Chondrocyte (in vitro differentiated cells): ENCODE measurements at places on chromosomes 11 and 22.

DNA sequence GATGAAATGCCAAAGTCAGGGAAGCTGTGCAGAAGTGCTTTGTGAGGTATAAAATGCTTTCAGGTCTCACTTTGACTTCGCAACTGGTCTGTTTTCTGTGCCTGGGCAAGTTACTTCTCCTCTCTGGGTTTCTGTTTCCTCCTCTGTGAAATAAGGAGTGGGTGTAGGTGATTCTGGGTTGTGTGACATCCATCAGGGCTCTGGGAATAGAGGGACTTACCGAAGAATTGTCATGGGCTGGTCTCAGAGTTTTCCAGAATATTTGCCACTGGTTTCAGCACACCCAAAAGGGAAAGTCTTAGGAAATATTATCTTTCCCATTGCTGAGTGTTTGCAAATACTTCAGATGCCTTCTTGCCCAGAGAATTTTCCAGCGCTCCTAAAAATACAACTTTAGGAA, 118.4 kb downstream of the KIAA1671 start:
- peaks cover 31% of the 10 kb centered on the region for H3K4me1 ChIP-seq
- H3K27me3 ChIP-seq: no peaks in the 10 kb centered on the region
- H3K36me3 ChIP-seq: peaks cover 4% of the 10 kb centered on the region
- DNase-seq: no peak
- peak overlapping the region; percentile 91 for H3K27ac ChIP-seq

GRCh38 chr11:111097191-111097590, 148.3 kb upstream of the POU2AF2 start:
- H3K4me1 ChIP-seq: no peaks in the 10 kb centered on the region
- H3K27ac ChIP-seq: no peak overlapping the region
- H3K4me3 ChIP-seq: peak overlapping the region; percentile 63
- peak; percentile 54 for DNase-seq

- no peak overlapping the region for H3K4me3 ChIP-seq
- no peak for DNase-seq
- H3K27me3 ChIP-seq: peaks cover 26% of the 10 kb centered on the region
- H3K36me3 ChIP-seq: peaks cover 3% of the 10 kb centered on the region
Measured at GRCh38 chr11:64629796-64630562, 39.0 kb downstream of the SLC22A12 start.

- peaks cover 25% of the 10 kb centered on the region for H3K36me3 ChIP-seq
- peaks cover 8% of the 10 kb centered on the region for H3K4me1 ChIP-seq
- H3K27ac ChIP-seq: no peak overlapping the region
- no peaks in the 10 kb centered on the region for H3K27me3 ChIP-seq
Measured at GRCh38 chr11:113818426-113818825, 38.8 kb downstream of the CLDN25 start.

GRCh38 chr11:12001186-12001585, 7.2 kb downstream of the DKK3 start:
- peaks cover 63% of the 10 kb centered on the region for H3K4me1 ChIP-seq
- no peaks in the 10 kb centered on the region for H3K27me3 ChIP-seq
- H3K36me3 ChIP-seq: peaks cover 24% of the 10 kb centered on the region
- H3K4me3 ChIP-seq: no peak overlapping the region
- no peak overlapping the region for H3K27ac ChIP-seq

GRCh38 chr22:38402204-38402603, 52.8 kb downstream of the KCNJ4 start:
- H3K4me1 ChIP-seq: peaks cover 13% of the 10 kb centered on the region
- H3K27me3 ChIP-seq: peaks cover 2% of the 10 kb centered on the region
- H3K36me3 ChIP-seq: no peaks in the 10 kb centered on the region
- no peak overlapping the region for H3K4me3 ChIP-seq

GRCh38 chr22:47043835-47044721, 281.6 kb downstream of the TBC1D22A start:
- H3K4me3 ChIP-seq: no peak overlapping the region
- peaks cover 5% of the 10 kb centered on the region for H3K4me1 ChIP-seq
- H3K27ac ChIP-seq: no peak overlapping the region
- H3K36me3 ChIP-seq: no peaks in the 10 kb centered on the region
- DNase-seq: peak; percentile 90

DNA sequence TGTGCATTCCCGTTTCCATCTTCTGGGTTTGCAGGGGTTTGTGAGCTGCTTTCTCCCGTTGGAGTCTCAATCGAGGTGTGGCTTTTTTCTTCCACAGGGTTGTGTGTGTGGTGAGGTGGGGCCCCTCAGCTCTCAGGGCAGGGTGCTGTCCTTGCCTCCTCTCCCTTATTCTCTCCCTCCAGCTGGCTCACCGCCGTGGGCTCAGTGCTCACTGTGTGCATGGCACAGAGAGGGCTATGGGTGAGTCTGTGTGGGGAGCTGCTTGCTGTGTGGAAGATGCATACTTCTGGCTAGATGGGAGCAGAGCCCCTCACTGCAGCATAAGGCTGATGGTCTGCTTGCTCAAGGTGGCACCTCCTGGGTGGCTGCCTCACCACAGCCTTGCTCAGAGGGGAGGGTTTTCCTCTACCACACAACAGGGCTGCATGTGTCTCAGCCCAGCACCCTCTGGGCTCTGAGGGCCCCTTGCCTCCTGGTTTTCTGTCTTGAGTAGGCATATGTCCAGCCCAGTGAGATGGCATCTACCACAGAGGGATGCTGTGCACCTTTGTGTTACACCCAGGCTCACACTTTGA, 203.1 kb upstream of the B3GAT1 start:
- H3K27ac ChIP-seq: no peak overlapping the region
- no peaks in the 10 kb centered on the region for H3K4me1 ChIP-seq
- no peak overlapping the region for H3K4me3 ChIP-seq
- peaks cover 6% of the 10 kb centered on the region for H3K27me3 ChIP-seq
- DNase-seq: no peak
- no peaks in the 10 kb centered on the region for H3K36me3 ChIP-seq

DNA sequence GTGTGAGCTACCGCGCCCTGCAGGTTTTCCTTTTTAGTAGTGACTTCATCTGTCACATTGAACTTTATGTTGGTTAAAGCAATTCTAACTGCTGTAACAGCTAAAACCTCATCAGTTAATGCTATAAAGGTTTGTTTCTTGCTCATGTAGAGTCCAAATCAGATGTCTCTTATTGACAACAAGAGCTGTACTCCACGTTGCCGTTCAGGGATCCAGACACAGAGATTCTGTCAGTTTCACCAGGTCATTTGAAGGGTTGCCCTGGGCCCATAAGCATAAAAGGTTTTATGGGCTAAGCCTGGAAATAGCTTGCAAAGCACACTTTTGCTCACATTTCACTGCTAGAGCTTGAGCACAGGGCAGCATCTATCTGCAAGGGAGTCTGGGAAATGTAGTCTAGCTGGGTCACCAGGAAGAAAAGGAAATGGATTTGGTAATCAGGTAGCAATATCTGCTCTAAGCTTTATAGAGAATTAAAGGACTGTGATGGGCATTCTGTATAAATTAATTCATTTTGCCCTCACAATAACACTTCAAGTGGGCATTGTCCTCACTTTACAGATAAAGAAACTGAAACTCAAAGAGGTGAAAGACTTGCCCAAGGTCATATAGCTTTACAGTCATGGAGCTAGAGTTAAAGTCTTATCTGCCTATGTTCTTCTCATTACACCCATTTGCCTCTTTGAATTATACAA, 25.2 kb upstream of the PTPRJ start:
- H3K4me1 ChIP-seq: peaks cover 5% of the 10 kb centered on the region
- no peaks in the 10 kb centered on the region for H3K36me3 ChIP-seq
- H3K4me3 ChIP-seq: no peak overlapping the region
- H3K27me3 ChIP-seq: no peaks in the 10 kb centered on the region

DNA sequence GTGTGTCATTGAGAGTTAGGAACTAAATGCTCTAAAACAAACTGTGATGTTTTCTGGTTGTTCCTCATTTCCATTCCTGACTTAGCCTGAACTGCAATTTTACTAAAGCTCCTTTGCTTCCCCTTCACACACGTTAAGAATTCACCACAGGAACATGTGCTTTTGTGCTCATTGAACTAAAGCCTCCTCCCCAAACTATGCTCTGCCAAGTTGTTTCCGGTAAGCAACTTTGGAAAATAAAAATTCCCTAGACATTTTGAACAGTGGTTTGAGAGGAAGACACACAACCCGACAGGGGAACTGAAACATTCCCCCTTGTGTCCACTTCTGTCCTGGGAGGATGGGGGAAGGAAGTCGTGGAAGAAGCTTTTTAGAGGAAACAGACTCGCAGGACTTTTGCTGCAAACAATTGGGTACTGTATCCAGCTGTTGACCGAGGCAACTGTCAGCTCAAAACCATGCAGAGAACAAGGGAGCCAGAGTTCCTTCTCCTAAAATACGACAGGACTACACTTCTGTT, 66.9 kb downstream of the GAB2 start:
- H3K27me3 ChIP-seq: no peaks in the 10 kb centered on the region
- peaks cover 54% of the 10 kb centered on the region for H3K4me1 ChIP-seq
- H3K27ac ChIP-seq: peak overlapping the region; percentile 91
- H3K4me3 ChIP-seq: peak overlapping the region; percentile 57
- DNase-seq: no peak
- no peaks in the 10 kb centered on the region for H3K36me3 ChIP-seq

DNA sequence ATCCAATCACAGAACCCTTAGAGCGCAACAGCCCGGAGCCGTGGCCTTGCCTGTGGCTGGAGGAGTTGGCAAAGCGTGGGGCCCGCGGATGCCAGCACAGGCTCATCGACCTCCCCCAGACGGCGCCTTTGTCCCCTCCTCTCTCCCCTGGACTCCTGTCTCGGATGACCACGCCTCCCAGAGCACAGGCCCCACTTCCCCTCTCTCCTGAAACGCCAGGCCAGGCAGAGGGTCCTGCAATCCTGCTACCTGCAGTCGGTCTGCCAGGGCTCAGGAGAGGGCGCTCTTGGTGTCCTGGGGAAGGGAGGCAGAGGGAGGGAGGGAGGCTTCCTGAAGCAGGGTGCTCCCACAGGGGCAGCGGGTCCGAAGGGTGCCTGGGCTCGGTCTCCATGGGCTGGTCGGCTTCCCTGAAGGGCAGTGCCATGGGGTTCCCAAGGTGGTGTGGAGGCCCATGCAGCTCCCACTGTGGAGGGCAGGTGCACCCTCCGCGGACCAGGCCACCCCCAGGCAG, 16.6 kb upstream of the TTLL12 start:
- no peaks in the 10 kb centered on the region for H3K36me3 ChIP-seq
- H3K27ac ChIP-seq: no peak overlapping the region
- no peak overlapping the region for H3K4me3 ChIP-seq
- H3K4me1 ChIP-seq: peaks cover 11% of the 10 kb centered on the region

GRCh38 chr22:35622191-35622913, 5.2 kb upstream of the MB start:
- no peaks in the 10 kb centered on the region for H3K36me3 ChIP-seq
- peaks cover 20% of the 10 kb centered on the region for H3K4me1 ChIP-seq
- no peak for DNase-seq
- no peak overlapping the region for H3K27ac ChIP-seq
- H3K27me3 ChIP-seq: no peaks in the 10 kb centered on the region

DNA sequence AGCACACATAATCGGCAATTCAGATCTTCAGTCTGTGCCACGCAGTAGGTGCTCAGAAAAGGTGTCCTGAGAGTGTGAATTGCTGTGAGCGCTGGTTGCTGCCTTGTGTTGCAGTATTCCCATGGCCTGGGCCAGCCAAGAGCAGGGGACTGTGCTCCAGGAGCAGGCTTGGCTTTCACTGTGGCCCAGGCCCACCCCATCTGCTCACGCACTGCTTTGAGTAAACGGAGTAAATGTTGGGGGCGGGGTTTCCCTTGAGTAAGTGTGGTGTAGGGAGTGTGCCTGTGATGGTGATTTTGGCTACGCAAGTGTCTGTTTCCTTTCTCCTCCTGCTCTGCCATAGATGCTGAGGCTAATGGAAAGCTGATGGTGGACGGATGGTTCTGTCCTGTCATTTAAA, 2.3 kb downstream of the CTTN start:
- H3K27me3 ChIP-seq: no peaks in the 10 kb centered on the region
- no peak for DNase-seq
- H3K4me1 ChIP-seq: peaks cover 44% of the 10 kb centered on the region
- H3K4me3 ChIP-seq: peak overlapping the region; percentile 25
- peak overlapping the region; percentile 68 for H3K27ac ChIP-seq

GRCh38 chr11:77309401-77310085, 8.1 kb upstream of the GDPD4 start:
- no peak overlapping the region for H3K27ac ChIP-seq
- no peaks in the 10 kb centered on the region for H3K27me3 ChIP-seq
- H3K4me1 ChIP-seq: no peaks in the 10 kb centered on the region

GRCh38 chr11:115980337-115981103, 476.3 kb upstream of the CADM1 start:
- no peaks in the 10 kb centered on the region for H3K36me3 ChIP-seq
- no peak overlapping the region for H3K27ac ChIP-seq
- H3K4me1 ChIP-seq: peaks cover 13% of the 10 kb centered on the region
- no peak for DNase-seq
- H3K4me3 ChIP-seq: no peak overlapping the region

GRCh38 chr22:48018346-48018745, 1255.9 kb downstream of the TBC1D22A start:
- DNase-seq: no peak
- no peak overlapping the region for H3K27ac ChIP-seq
- peaks cover 11% of the 10 kb centered on the region for H3K27me3 ChIP-seq
- H3K4me1 ChIP-seq: no peaks in the 10 kb centered on the region
- peaks cover 3% of the 10 kb centered on the region for H3K36me3 ChIP-seq

GRCh38 chr11:117396970-117397369, 69.3 kb downstream of the CEP164 start:
- H3K36me3 ChIP-seq: peaks cover 43% of the 10 kb centered on the region

- H3K27ac ChIP-seq: no peak overlapping the region
- H3K4me1 ChIP-seq: no peaks in the 10 kb centered on the region
- H3K36me3 ChIP-seq: no peaks in the 10 kb centered on the region
- H3K27me3 ChIP-seq: peaks cover 57% of the 10 kb centered on the region
- DNase-seq: no peak
Measured at GRCh38 chr11:32447252-32447651, 11.9 kb upstream of the WT1 start.

GRCh38 chr11:81135570-81135969, 1598.1 kb downstream of the FAM181B start:
- H3K4me1 ChIP-seq: no peaks in the 10 kb centered on the region
- no peak for DNase-seq
- H3K27me3 ChIP-seq: peaks cover 5% of the 10 kb centered on the region
- no peaks in the 10 kb centered on the region for H3K36me3 ChIP-seq

- H3K4me1 ChIP-seq: no peaks in the 10 kb centered on the region
- H3K4me3 ChIP-seq: no peak overlapping the region
- H3K27ac ChIP-seq: no peak overlapping the region
- no peaks in the 10 kb centered on the region for H3K36me3 ChIP-seq
- peaks cover 4% of the 10 kb centered on the region for H3K27me3 ChIP-seq
Measured at GRCh38 chr11:104649002-104649401, 249.3 kb downstream of the CASP12 start.

GRCh38 chr11:7690648-7691047, 15.6 kb downstream of the OVCH2 start:
- no peaks in the 10 kb centered on the region for H3K27me3 ChIP-seq
- no peak overlapping the region for H3K27ac ChIP-seq
- H3K4me1 ChIP-seq: peaks cover 15% of the 10 kb centered on the region
- DNase-seq: no peak

- no peak overlapping the region for H3K4me3 ChIP-seq
- peaks cover 19% of the 10 kb centered on the region for H3K4me1 ChIP-seq
- H3K27ac ChIP-seq: no peak overlapping the region
- no peaks in the 10 kb centered on the region for H3K36me3 ChIP-seq
Measured at GRCh38 chr11:1531449-1532013, 40.5 kb downstream of the DUSP8 start.

DNA sequence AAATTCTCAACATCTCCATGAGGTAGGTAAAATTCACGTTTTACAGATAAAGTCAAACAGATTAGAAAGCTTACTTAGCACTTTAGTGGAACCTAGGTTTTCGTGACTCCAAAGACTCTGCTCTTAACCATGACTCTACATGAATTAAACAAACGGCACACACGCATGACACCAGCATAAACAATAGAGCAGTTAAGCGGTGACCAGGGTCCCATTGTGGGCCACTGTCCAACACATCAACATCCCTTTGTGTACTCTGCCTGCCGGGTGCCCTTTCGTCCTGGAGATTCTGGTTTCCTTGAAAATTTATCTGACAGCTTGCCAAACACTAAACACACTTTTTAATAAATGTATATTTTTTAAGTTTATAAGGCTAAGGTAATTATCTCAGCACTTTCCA, 941.7 kb downstream of the OPCML start:
- no peaks in the 10 kb centered on the region for H3K36me3 ChIP-seq
- no peak overlapping the region for H3K27ac ChIP-seq
- DNase-seq: no peak
- H3K4me3 ChIP-seq: no peak overlapping the region
- no peaks in the 10 kb centered on the region for H3K4me1 ChIP-seq
